Lower lobe of right lung (tissue), 2 donors: ENCODE measurements at places on chromosomes 2 and 18. TPM values are rescaled to one million over a fixed set of nuclear protein-coding genes. Genes with fewer than 3 reads are reported as not detected.
A peak's percentile ranks its signal among the peaks of the same experiment; 100 is the strongest.

Gene SAG
- not detected for total RNA-seq

GRCh38 chr18:55501579-55501978 is 86.4 kb downstream of the TCF4 start:
- H3K36me3 ChIP-seq, result no peaks in the 10 kb centered on the region
- H3K27ac ChIP-seq, result peak overlapping the region; percentile 28
- H3K4me1 ChIP-seq, result peaks cover 13% of the 10 kb centered on the region
- no peak overlapping the region for H3K4me3 ChIP-seq

Gene FMNL2
- total RNA-seq, result 77.9 TPM

DNA sequence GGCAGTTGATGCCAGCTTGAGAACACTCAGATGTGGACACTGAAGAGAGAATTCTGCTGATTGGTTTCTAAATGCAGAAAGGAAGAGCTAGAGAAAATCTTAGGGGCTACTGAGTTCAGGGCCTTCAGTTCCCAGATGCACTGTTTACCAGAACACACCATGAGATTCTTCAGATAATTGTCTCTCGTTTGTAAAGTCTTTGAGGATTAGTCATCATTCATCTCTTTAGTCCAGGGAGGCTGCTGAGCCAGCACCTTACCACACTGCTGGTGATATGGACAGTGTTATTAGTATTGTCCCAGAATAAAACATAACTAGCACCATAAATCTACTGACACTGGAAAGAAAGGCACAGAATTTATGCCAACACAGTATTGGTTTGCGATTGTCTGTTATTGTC is 690.8 kb upstream of the CELF4 start:
- DNase-seq, result no peak
- no peak overlapping the region for H3K4me3 ChIP-seq
- no peaks in the 10 kb centered on the region for H3K27me3 ChIP-seq
- no peaks in the 10 kb centered on the region for H3K36me3 ChIP-seq
- H3K4me1 ChIP-seq, result no peaks in the 10 kb centered on the region

Gene ZNF532
- total RNA-seq, result 54.0 TPM

Gene AP1S3
- total RNA-seq, result 6.4 TPM

- no peaks in the 10 kb centered on the region for H3K4me1 ChIP-seq
- DNase-seq, result no peak
- H3K36me3 ChIP-seq, result peaks cover 91% of the 10 kb centered on the region
- no peaks in the 10 kb centered on the region for H3K27me3 ChIP-seq
These were observed 37.9 kb downstream of the SS18 start for GRCh38 chr18:26052505-26052904.

DNA sequence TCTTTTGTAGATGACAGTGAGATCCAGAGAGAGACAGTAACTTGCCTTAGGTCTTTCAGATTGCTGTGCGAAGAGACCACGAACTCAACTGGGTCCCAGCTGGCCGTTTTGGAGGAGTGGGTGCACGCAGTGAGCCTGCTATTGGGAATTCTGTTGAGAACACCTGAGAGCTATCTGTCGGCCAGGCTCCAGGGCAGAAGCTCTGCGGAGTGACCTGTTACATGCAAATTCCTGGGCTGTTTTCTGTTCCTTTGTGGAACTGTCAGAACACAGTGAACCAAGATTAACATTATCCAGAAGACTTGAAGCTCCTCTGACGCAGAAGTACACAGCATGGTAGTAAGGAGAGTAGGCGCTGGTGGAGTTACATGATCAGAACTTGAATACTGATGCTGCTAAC is 99.5 kb upstream of the LMAN1 start:
- no peak overlapping the region for H3K4me3 ChIP-seq
- no peaks in the 10 kb centered on the region for H3K27me3 ChIP-seq
- no peaks in the 10 kb centered on the region for H3K36me3 ChIP-seq
- DNase-seq, result no peak

GRCh38 chr2:184834699-184835397 is 236.5 kb downstream of the ZNF804A start:
- DNase-seq, result no peak
- H3K36me3 ChIP-seq, result no peaks in the 10 kb centered on the region
- no peak overlapping the region for H3K27ac ChIP-seq
- no peaks in the 10 kb centered on the region for H3K27me3 ChIP-seq
- no peak overlapping the region for H3K4me3 ChIP-seq

- peak; percentile 98 for DNase-seq
- peak within 1 kb of the TSS; percentile 86 for H3K4me3 ChIP-seq
These were observed at the start of gene SLC39A10 for GRCh38 chr2:195656859-195657633. TSS of gene SLC39A10 (plus strand) at chr2:195657226. CDS start at chr2:195680043, 22,817 bp downstream.

Gene LIPG
- 3.7 TPM for total RNA-seq

DNA sequence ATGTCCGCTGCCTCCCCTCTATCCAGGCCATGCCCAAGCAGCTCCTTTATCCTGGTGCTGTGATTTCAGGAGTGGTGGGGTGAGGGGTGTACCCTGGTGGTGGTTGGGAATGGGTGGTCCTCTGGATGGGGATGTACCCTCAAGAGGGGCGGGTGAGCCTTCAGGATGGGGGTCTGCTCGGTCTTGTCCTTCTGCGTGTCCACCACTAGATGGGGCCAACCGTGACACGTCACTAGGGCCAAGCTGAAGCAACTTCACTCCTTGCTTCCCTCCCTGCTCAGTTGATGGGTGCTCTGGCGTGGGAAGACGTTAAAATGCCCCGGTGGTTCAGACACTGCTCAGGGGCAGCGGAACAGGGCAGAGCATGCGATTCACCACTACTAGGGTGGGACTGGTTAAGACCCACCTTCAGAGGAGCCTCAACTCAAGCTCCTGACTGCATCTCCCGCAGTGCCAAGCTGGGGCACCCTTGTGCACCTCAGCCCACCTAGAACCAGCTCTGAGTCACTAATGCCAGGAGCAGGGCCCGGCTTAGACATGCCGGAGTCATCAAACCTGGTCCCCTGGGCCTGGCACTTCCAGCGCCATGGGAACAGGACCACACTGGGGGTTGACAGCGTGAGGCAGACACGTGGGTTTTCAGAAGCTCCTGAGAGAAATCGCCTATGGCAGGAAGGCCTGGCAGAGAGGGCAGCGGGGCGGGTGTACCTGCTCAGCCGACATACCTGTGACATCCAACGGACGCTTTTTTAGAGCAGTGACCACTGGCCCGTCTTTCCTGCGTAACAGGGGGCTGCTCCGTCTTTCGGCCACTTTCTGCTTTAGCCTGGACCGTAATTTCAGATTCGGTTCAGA is 256.7 kb downstream of the HDAC4 start:
- H3K27me3 ChIP-seq, result no peaks in the 10 kb centered on the region
- H3K4me1 ChIP-seq, result no peaks in the 10 kb centered on the region
- DNase-seq, result peak; percentile 50
- no peak overlapping the region for H3K27ac ChIP-seq

GRCh38 chr18:79107886-79108285 is 38.7 kb downstream of the ATP9B start:
- no peaks in the 10 kb centered on the region for H3K36me3 ChIP-seq
- no peaks in the 10 kb centered on the region for H3K4me1 ChIP-seq
- DNase-seq, result no peak

Gene IL36RN
- total RNA-seq, result not detected

DNA sequence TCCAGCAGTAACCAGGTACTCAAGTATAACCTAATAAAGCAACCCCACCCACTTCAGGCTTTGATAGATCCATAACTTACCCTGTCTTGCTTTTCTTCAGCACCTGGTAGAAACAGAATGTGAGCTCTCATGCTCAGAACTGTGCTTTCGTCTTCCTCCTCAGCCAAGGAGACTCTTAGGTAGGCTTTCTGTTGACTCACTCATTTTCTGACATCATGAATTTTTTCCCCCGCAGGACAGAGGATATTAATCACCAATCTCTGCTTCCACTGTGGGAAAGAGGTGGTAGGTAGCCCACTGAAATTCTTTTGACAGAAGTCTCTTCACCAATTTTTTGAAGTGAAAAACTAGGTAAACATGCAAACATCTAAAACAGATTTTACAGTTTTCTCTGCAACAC is 241.2 kb upstream of the KCNJ3 start:
- H3K4me1 ChIP-seq, result no peaks in the 10 kb centered on the region
- H3K36me3 ChIP-seq, result no peaks in the 10 kb centered on the region
- no peak overlapping the region for H3K27ac ChIP-seq
- DNase-seq, result no peak
- H3K27me3 ChIP-seq, result no peaks in the 10 kb centered on the region

- H3K36me3 ChIP-seq, result no peaks in the 10 kb centered on the region
- no peak overlapping the region for H3K27ac ChIP-seq
- H3K4me3 ChIP-seq, result no peak overlapping the region
- no peaks in the 10 kb centered on the region for H3K4me1 ChIP-seq
- DNase-seq, result no peak
- H3K27me3 ChIP-seq, result peaks cover 5% of the 10 kb centered on the region
These were observed 17.6 kb upstream of the USP14 start for GRCh38 chr18:140670-141266.

DNA sequence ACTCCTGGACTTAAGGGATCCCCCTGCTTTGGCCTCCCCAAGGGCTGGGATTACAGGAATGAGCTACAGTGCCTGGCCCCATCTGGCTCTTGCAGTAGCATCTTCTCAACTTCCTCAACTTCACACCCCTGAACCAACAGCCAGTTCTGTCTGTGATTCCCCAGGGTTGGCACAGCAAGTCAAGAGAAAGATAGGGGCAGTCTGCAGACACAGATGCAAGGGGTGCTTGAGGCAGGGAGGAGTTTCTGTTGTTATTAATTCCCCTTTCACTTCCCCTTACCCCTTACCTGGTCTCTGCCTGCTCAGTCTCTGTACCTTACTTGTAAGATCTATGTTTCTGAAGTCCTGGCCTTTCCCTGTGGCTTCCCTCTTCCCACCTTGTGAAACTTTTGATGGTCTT is 54.1 kb upstream of the MEX3C start:
- no peaks in the 10 kb centered on the region for H3K27me3 ChIP-seq
- H3K27ac ChIP-seq, result no peak overlapping the region
- DNase-seq, result no peak
- no peaks in the 10 kb centered on the region for H3K4me1 ChIP-seq

Gene RNF152
- total RNA-seq, result 13.4 TPM

Gene SMC6
- total RNA-seq, result 15.0 TPM

DNA sequence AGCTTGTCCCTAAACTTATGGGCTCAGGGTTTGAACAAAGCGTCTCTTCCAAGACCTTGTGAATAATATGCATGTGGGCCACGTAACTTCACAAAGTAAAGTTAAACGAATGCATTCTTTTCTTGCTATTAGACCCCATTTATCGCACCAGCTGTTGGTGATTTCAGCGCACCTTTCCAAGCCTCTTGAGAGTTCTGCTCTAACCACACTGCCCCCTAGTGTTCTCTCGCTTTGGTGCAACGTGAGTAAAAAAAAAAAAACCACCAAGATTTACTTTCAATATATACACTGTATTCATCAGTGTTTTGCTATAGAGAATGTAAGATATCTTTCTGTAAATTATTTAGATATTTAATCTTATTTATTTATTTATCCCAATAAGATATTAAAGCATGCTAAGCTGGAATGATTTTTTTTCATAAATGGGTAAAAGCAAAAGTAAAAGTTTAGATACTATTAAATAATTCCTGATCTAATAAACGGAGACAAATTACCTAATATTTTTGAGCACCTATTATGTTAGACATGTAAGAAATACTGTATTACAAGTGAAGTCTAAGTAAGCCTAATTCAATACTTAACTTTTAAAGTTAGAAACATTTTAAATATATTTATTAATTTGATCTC is 459.5 kb downstream of the DLGAP1 start:
- H3K4me1 ChIP-seq, result no peaks in the 10 kb centered on the region
- H3K36me3 ChIP-seq, result no peaks in the 10 kb centered on the region
- H3K27me3 ChIP-seq, result peaks cover 5% of the 10 kb centered on the region
- H3K4me3 ChIP-seq, result no peak overlapping the region
- no peak overlapping the region for H3K27ac ChIP-seq

DNA sequence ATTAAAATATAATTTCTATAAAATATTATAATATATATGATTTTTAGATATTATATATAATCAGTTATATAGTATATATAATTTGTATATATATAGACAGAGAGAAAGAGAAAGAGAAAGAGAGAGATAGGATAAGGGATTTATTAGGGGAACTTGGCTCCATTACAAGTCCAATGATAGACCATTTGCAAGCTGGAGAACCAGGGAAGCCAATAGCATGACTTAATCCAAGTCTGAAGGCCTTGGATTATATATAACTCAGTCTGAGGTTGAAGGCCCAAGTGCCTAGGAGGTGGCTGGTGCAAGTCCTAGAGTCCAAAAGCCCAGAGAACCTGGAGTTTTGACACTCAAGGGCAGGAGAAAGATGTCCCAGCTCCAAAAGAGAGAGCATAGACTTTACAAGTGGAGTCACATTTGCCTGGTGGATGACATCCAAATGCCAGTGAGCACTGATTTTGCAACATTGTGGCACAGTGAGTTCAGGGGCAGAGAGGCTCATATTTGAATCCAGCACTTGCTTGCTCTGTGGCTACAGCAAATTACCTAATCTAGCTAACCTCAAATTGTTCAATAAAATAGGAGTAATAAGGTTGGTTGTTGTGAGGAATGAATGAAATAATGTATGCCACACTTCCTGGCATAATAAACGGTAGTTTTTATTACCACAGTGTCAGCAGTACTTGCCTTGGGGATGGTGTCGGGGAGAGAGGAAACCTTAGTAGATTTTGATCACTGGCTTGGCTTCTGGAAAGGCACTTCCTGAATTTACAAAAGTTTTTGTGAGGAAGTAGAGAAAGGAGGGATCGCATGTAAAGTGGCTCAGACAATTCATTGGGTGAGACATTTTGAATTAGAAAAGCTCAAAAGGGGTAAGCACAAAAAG is 69.6 kb upstream of the CD28 start:
- H3K27me3 ChIP-seq, result no peaks in the 10 kb centered on the region
- DNase-seq, result no peak
- no peaks in the 10 kb centered on the region for H3K36me3 ChIP-seq
- no peak overlapping the region for H3K4me3 ChIP-seq

Gene R3HDM1
- total RNA-seq, result 22.1 TPM

- H3K4me3 ChIP-seq, result no peak overlapping the region
- H3K36me3 ChIP-seq, result no peaks in the 10 kb centered on the region
- DNase-seq, result no peak
- no peaks in the 10 kb centered on the region for H3K27me3 ChIP-seq
- no peak overlapping the region for H3K27ac ChIP-seq
These were observed 462.5 kb upstream of the HS6ST1 start for GRCh38 chr2:128781166-128781565.

Gene CFAP65
- 7.6 TPM for total RNA-seq

DNA sequence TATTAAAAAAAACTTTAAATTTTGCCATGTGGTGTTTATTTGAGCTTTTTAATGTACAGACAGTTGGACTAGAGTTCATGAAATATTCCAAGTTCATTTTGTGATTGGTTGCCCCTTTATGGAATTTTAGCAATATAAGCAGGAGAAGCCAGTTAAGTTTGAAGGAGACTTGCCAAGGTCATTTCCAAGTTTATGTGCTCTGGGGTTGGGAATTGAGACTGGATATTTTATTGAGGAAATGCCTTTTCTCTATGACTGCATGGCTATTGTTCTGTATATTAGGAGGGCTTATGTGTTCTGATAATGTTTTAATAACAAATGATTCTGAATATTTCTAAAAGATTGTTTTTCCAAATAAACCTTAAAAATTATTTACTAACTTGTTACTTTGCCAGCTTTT is 67.0 kb upstream of the TCF4 start:
- H3K27me3 ChIP-seq, result no peaks in the 10 kb centered on the region
- no peak overlapping the region for H3K4me3 ChIP-seq
- H3K36me3 ChIP-seq, result no peaks in the 10 kb centered on the region
